HepG2 (cell line): ENCODE measurements at places on chromosomes 11 and 22.

- DNase-seq = no peak
Observed at GRCh38 chr11:24108609-24109008, 388.2 kb upstream of the LUZP2 start.

DNA sequence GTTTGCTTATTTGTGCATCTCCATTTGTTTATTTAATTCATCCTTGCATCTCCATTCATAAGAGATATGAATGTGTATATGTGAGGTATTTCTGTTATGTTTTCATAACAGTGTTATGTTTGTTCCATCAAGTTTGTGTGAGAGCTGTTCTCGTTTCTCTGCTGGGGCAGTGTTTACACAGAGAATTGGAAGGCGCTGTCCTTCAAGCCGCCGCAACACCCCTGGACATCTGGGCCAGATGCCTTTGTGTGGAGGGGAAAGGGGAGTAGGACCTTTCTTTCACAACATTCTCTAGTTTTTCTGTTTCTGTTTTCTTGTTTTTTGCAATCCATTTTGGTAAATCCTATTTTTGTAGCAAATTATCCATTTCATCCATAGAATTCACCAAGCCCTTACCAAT, 7.0 kb upstream of the TM7SF2 start:
- DNase-seq = no peak

GRCh38 chr11:132777067-132777975, 755.0 kb downstream of the OPCML start:
- DNase-seq = no peak

GRCh38 chr11:20771681-20772080, 102.3 kb downstream of the NELL1 start:
- DNase-seq = no peak

GRCh38 chr11:17267576-17267975, 9.0 kb upstream of the NUCB2 start:
- no peak for DNase-seq

DNA sequence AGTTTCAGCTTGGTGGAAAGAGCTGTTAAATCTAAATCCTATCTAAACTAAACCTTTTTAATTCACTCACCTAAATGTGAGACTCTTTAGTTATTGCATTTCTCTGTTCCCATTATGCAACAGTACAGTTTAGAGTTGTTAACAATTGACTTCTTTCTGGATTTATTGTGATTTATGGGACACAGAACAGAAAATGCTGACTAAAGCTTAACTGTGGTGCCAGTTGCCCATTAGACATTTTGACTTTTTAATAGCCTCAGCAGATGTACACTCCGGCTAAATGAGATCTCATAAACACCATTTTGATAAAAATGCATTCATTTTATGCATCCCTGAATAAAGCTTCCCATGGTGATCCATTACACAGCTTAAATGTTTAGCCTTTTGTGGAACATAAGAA, 356.6 kb downstream of the CASP12 start:
- DNase-seq = no peak

DNA sequence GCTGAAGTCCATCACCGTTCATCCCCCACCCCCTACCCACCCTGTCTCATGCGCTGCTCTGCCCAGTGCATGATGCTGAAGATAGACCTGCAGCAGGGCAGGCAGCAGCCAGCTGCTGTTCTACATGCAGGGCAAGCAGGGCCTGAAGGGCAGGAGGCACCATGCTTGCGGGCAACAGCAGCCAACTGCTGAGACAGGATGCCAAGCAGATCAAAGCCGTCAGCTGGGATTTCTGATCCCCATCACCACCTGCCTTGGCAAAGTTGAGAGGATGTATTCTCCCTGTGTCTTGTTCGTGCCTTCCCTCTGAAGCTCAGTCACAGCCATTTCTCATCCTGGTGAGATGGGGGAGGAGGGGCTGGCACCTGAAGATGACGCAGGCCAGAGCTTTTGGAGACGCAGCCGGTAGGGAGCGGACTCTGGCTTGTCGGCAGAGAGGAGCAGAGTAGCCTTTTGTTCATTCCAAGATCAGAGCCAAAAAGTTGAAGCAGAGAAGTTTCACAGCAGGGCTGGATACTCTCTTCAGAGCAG, 227.0 kb downstream of the GRIK4 start:
- no peak for DNase-seq

GRCh38 chr11:2857918-2858317, 27.7 kb downstream of the CDKN1C start:
- no peak for DNase-seq
